ENCODE measurements at places on chromosomes 1 and 21.

GRCh38 chr1:67761091-67761490, 72.2 kb downstream of the GNG12 start:
- no peak for DNase-seq

DNA sequence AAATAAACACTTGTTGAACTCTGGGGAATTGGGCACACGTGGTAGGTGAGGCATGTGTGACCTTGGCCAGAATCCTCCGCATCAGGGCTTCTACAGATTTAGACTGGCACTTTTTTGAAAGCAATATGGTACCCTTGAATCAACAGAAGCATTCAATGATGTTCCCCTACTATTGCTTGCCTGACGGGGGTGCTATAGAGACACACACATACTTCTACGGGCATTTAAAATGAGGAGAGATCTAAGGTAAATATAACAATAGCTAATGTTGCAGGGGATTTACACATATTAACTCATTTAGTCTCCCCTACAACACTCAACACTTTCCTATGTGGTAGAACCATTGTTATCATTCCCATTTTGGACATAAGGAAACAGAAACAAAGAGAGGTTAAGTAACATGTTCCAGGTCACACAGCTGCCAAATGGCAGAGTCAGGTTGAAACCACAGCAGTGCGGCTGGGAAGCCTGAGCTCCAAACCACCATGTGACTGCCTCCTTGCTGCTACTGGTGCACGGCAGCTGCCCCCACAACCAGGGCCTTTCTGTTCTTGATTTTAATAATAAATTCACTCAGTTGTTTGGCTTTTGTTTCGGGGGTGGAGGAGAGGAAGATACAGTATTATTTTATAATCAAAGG, 147.4 kb downstream of the ZNF281 start:
- DNase-seq = peak; percentile 32

DNA sequence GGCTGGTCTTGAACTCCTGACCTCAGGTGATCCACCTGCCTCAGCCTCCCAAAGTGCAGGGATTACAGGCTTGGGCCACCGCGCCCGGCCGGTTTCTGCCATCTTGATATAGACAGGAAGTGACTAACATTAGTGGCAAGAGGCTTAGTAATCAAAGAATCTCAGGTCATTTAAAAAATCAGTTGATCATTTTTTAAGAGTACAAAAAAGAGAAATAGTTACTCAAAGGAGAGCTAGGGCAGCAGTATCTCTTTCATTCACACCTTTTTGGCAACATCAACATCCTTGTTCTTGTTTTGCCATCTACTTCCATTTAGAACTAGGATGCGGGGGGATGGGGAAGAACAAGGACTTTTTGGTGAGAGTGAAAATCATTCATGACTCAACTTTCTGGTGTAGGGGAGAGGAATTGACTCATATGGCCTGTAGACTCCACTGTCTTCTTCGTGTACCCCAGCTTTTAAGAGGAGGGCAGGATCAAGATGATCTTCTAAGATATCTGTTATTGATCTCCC, 8.8 kb downstream of the FCRLB start:
- no peak for DNase-seq

DNA sequence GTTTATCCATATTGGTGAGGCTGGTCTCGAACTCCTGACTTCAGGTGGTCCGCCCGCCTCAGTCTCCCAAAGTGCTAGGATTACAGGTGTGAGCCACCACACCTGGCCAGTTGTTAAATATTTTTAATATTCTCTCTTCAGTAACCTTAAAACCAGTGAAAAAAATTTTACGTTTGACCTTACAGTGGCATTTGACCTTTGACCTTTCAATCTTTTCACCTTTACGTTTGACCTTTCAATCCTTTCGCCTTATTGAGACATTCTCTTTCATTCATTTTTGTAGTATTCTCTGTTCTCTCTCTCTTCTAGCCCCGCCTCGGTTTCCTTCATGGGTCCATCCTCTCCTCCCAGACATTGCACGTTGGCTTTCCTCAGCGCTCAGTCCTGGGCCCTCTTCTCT, 277.9 kb downstream of the DNM3 start:
- no peak for DNase-seq

DNA sequence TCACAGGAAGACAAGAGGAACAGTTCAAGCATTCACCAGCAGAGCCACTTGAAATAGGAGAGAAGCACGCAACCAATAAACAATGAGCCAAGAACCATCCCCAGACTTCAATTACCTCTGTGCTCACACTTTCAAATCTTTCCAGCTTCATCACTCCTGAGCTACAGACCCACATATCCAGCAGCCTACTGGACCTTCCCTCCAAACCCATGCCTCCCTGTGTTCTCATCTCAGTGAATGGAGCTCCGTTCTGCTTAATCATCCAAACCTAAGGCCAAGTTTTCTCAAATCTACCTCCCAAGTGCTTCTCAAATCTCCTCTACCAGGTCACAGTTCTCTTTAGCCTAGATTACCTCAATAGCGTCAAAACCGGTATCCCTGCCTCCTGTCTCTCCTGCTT, 3.7 kb downstream of the PEF1 start:
- DNase-seq = no peak

- DNase-seq = no peak
Observed at GRCh38 chr1:221897321-221897721, 155.4 kb upstream of the DUSP10 start.

GRCh38 chr1:23424293-23425192, at the start of gene TCEA3:
Gene TCEA3 (minus strand): TSS chr1:23424748. CDS start chr1:23424633, 115 bp downstream.
- peak; percentile 38 for DNase-seq

GRCh38 chr1:76607717-76608116, 259.6 kb upstream of the ST6GALNAC5 start:
- DNase-seq = no peak

DNA sequence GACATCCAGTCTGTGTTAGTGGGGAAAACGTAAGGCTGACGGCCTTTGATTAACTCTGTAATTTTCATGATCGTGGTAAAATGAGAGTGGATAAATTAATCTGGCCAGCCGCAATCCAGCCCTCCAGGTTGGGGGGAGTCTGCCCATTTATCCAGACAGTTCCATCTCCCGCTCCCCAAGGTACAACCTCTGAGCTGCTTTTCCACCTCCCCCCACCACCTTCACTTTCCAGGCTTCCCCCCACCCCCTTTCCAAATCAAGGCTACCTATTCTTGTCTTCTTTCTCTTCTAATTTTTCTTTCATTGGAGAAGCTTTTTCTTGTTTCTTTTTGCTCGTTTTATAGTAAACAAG, 6.0 kb downstream of the MIER1 start:
- no peak for DNase-seq

GRCh38 chr1:221089273-221089672, 210.0 kb downstream of the HLX start:
- no peak for DNase-seq

DNA sequence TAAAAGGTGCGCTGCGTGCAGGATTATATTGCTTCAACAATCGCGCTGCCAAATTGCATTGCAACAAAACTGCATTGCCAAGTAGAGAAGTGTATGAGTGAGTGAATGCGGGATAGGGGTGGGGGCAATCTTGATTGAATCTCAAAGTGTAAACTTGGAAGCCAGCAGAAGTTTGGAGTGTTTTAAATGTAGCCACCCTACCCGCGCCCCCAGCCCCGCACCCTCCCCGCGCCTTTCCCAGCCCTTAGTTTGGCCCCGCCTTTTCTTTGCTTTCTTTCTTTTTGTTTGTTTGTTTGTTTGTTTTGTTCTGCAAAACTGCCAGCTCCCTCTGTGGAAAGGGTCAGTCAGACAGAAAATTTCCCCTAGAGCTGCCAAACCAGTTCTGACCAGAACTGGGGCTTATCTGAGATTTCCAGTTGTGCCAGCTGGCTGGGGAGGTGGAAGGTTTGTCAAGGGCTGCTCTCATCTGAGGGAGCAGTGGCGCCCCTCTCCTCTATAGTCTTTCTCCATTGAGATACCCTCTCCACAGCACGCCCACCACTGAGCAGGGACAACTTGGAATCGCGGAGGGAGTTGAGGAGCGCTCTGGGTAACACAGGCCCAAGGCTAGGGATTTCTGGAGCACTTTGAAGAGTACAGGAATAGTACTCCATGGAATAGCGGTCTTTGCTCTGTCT, 666 bp upstream of the BEND5 start:
- no peak for DNase-seq

GRCh38 chr1:183484254-183484653, 12.0 kb downstream of the SMG7 start:
- DNase-seq = no peak

DNA sequence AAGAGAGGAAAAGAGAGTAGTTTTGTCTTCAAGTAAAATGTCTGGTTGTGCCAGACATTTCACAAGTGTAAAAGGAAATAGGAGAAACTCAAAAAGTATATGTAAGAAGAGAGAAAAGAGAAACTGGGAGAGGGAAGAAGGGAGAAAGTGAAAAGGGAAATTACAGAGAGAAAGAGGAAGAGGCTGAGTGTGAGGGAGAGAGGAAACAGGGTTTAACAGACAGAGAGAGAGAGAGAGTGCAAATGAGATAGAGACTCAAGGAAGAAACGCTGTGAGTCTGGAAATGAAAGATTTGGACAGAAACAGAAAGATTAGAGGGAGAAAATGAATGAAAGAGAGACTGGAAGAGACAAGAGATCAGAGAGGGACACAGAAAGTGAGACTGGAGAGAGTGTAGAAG, 806.2 kb downstream of the PLA2G4A start:
- no peak for DNase-seq

- no peak for DNase-seq
Observed at GRCh38 chr1:116886291-116886878, 23.3 kb upstream of the PTGFRN start.

DNA sequence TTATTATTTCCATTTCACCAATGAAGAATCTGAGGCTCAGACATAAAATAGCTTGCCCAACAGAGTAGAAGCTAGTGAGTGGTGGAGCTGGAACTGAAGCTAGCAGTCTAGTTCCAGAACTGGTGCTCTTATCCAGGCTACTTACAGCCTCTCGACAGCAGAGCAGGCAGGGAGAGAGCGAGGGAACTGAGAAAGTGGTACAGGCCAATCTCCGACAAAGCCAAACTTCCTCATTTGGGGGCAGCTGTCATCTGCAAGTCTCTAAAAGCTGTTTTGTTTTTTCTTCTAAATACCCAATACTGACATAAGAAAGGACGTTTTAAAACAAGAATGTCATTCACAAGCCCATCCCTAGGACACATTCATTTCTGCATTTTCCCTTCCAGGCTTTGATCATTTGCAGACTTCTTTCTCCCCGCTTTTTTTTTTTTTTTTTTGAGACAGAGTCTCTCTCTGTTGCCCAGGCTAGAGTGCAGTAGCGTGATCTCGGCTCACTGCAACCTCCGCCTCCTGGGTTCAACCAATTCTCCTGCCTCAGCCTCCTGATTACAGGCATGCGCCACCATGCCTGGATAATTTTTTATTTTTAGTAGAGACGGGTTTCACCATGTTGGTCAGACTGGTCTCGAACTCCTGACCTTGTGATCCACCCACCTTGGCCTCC, 20.0 kb downstream of the YIPF1 start:
- no peak for DNase-seq

GRCh38 chr1:86505564-86505902, 36.8 kb downstream of the CLCA1 start:
- DNase-seq = no peak

DNA sequence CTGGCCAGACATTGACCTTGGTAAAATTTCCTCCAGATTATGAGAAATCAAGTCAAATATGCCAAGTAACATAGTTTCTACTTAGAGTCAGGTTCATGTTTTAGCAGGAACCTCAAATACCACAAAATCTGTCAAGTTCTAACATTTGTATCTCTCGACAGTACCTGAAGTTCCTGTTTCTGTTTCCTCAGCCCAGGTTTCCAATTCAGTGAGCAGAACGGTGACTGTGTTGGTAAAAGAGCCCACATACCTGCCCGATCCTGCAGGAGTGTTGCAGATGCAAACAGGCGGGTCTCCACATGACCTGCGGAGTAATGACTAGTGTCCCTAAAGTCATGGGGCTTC, 57.9 kb upstream of the LGALS8 start:
- DNase-seq = peak; percentile 29

DNA sequence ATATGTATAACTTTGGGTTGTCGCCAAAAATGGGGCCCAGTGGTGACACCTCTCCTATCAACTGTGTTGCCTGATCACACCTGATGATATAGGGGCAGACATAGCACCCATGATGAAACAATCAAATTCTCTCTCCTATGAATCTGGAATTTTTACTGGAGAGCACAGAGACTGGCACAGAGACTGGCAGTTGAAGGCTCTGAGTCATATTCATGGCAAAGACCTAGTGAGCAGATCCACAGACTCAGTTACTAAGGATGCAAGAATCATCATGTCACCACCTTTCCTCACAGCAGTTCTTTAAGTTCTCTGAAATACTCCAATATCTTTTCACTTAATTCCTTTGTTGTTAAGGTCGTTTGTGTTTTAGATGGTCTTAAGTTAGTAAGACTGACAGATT, 60.0 kb downstream of the APCS start:
- DNase-seq = no peak

DNA sequence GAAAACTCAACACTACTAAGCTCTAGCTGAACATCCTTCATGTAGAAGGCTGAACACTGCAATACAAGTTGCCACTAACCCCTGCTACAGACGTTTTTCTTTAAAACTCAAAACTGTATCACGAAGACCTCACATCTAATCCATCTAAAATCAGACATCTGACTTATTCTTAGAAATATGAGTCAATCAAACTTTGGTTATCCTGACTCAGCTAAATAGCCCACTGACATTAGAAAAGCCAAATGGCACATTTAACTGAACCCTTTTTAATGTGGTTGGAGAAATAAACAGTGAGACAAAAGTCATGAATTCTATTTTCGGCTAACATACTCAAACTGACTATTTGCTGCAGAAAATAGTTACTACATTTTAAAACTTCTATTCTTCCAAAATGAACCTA, 35.6 kb downstream of the WLS start:
- no peak for DNase-seq

- no peak for DNase-seq
Observed at GRCh38 chr1:89483010-89483756, 41.4 kb upstream of the LRRC8B start.

- DNase-seq = no peak
Observed at GRCh38 chr1:29933067-29933466, 696.7 kb downstream of the PTPRU start.

GRCh38 chr1:160438317-160438918, 38.1 kb downstream of the VANGL2 start:
- DNase-seq = no peak

DNA sequence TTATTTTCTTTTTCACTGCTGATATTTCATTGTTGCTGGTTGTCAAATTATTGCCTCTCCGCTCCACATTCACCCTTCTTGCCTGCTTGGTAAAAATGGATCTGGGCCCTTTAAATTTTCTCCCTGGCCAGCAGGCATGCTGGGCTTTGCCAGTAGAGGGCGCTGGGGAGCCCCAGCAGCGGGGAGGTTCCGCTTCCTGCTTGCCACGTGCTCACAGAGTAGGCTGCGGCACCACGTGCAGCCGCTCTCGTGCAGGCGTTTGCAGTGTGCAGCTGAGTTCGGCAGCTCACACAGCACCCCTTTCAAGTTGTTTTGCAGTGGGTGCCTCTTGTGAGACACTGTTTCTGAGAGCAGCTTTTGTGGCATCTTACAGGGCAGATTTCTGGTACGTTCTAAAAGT, at the start of gene ACTL8:
TSS of gene ACTL8 (plus strand) at position 214 of the 400 bp plus-strand sequence. CDS start 67,676 bp downstream, outside the sequence.
- DNase-seq = no peak

Data from GM12892 (cell line).